ENCODE measurements at places on chromosomes 12 and 14.

DNA sequence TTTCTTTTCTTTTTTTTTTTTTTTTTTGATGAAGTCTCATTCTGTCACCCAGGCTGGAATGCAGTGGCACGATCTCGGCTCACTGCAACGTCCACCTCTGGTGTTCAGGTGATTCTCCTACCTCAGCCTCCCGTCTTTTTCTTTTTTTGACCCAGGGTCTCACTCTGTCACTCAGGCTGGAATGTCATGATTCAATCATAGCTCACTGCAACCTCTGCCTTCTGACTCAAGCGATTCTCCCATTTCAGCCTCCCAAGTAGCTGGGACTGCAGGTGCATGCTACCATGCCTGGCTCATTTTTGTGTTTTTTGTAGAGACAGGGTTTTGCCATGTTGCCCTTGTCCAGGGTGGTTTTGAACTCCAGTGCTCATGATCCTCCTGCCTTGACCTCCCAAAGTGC is 12.0 kb downstream of the FUT8 start:
- no peak for DNase-seq

DNA sequence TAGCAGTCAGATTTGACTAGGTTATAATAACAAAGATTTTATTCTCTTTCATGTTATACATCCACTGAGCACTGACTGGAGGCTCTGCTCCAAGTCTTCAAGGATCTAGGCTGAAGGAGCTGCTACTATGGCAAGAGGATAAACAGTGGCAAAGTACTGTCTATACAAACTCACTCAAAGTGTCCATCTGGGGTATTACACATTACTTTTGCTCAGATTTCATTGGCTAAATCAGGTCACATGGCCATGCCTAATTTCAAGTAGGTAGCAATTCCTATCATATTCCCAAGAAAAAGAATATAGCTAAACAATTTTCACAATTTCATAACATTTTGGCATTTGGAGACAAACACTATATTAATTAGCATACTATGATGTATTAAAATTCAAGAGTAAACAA is 40.9 kb downstream of the CDK17 start:
- DNase-seq, result no peak

DNA sequence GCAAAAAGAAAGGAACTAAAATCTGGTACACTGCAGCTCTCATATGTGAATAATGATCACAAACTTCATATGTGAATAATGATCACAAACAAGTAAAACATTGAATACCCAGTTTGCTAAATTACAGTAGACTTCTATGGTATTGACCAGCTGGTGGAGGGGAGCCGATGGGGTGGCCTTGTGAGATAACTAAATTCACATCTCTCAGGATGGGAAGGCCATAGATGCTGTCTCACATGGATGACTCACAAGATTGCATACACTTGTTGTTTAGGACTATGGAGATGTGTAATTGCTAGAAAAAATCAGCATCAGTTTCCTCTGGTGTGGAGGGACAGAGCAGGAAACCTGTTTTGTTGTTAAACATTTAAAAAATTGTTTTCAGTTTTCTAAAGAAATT is 49.2 kb downstream of the ACACB start:
- no peak for DNase-seq

DNA sequence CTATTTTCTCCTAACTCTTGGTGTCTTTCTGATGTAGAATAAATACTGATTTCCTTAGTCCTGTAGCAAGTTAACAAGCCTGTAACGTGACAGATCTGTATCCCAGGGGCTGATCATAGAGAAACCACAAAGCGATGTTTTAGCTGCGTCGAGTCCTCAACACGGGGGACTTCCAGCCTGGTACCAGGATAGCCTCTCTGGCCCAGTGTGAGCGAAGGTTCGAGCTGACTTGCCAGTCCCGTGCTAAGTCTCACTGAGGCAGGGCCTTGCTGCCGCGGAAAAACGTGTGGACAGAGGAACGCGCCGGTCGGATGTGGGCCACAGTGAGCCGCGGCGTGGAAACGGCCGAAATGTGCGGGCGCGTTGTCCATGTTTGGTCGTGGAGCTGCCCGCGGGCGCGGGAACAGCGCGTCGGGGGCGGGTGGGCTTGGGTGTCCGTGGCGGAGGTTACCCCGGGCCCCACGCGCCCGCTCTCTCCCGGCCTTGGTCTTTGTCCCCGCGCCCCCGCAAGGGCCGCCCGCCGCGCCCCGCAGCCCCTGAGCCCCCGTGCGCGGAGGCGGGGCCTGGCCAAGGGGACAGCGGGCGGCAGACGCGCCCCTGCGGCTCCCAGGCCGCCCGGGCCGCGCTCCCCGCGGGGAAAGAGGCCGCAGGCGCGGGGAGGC is 531 bp upstream of the EML1 start:
- DNase-seq, result no peak

DNA sequence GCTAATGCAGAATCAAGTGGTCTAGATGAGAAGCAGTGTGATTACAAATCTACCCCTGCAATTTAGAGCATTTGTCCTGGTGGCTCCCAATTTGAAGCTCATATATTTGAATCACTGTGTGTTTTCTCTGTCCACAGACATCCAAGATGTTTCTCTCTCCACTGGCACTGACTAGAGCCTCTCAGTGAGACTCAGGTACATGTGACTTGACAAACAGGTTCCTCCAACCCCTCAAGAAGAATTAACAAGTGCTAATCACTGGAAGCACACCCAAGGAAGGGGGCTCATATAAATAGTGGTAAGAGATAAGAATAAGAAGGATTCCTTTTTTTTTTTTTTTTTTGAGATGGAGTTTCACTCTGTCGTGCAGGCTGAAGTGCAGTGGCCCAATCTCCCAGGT is 20.5 kb downstream of the OR10G2 start:
- no peak for DNase-seq

DNA sequence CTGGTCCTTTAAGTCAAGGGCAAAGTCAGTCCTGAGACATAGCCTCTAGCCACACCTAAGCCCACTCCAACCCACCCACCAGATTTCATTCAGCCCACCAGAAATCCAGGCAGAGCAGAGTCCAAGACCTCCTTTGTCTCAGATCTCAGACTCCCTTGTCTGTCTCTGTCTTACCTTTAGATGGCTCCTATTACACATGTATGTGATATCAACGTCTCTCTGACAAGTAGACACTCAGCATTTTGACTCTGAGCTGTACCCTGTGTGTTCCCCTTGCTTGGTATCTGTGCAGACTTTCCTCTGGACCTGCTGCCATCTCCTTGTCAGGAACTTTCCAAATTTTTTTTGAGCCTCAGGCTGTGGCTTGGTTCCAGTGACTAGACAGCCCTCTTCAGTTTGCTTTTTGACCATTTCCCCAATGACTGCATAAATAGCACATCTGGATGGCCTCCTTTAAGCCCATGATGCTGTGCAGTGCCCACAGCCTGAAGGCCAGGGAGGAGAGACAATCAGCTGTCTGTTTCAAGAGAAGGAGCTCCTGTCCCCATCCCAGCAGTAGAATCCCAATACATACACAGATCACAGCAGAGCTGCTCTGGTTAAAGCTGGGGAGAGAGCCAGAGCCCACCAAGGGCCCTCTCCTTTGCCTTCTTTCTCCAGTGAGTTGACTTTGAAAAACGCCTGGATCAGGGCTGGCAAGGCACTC is 7.0 kb downstream of the POU6F1 start:
- DNase-seq, result no peak

GRCh38 chr14:75835156-75835725 is 146.6 kb downstream of the TGFB3 start:
- DNase-seq, result no peak

DNA sequence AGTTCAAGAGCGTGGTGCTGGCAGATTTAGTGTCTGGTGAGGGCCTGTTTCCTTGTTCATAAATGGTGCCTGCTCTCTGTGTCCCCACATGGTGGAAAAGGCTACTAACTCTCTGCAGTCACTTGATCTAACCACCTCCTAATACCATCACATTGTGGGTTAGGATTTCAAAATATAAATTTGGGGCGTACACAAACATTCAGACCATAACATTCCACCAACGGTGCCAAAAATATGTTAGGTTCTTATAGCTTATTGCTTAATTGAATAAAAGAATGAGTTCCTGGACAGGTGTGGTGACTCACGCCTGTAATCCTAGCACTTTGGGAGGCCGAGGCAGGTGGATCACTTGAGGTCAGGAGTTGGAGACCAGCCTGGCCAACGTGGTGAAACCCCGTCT is 3.4 kb upstream of the DYRK2 start:
- no peak for DNase-seq

DNA sequence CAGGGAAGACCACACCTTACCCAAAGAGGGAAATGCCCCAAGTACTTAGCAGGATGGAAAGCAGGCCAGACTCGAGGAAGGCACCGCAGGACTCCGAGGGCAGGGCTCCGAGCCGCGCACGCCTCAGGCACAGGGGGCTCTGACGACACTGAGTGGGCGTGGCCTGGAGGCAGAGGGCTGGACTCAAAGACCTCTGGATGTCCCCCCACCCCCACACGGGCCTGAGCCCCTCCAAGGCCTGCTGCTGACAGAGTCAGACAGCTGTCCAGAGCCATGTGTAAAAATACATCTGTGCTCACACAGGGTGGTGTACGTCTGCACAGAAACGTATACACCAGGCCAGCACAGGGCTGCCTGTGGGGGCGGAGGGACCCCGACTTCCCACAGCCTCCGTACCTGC is 1.4 kb downstream of the AKT1 start:
- DNase-seq, result peak; percentile 92

- peak; percentile 63 for DNase-seq
These were observed 107.9 kb downstream of the MYRFL start for GRCh38 chr12:69932676-69933552.

GRCh38 chr12:125192690-125193221 is 127.5 kb downstream of the AACS start:
- DNase-seq, result no peak

DNA sequence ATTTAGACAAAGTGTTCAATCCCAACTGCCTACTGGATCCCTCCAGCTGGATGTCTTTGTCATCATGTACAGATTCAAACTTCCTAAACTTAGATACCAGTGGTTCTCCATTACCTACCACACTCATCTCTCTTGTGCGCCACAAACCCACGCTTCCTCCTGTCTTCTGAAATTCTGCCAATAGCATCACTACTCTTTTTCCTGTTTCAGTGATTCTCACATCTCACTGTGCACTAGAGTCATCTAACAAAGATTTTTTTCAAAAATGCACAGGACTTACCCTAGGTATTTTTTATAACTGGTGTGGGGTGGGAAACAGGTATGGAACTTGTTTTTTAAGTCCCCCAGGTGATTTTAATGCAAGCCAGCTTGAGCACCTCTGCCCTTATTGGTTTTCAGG is 5.9 kb downstream of the PSMB5 start:
- DNase-seq, result no peak

DNA sequence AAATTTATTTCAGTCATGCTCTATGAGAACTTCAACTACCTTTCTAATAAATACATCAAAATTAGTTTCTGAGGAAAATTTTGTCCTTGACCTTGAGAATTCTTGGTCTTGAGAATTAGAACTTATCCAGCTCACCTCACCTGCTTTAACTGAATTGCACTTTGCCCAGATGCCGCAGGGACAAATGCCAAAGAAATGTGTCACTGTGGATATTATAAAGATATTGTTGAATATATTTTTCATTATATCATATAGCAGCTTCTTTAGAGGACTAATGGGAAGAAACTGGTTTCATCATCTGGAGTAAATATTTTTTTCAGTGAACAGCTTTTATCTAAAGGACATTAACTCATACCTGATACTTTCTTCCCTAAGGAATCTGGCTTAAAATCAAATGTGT is 54.1 kb downstream of the LRP6 start:
- DNase-seq, result no peak

DNA sequence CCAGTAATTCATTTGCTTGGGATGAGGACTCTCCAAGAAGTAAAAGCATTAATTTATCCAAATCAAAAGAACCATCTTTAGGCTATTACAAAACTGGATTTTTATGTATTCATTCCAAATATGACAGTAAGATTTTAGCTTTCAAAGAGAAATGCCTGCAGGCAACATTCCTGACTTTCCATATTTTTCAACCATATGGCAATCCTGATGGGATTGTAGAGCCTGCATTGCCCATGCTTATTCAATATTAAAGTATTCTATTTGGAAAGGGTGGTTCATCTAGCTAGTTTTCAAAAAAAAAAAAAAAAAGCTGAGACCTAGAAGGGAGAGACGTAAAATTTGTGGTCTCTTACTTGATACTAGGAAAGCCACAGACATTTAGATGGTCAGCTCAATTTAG is 1253.7 kb downstream of the LRFN5 start:
- DNase-seq, result no peak

DNA sequence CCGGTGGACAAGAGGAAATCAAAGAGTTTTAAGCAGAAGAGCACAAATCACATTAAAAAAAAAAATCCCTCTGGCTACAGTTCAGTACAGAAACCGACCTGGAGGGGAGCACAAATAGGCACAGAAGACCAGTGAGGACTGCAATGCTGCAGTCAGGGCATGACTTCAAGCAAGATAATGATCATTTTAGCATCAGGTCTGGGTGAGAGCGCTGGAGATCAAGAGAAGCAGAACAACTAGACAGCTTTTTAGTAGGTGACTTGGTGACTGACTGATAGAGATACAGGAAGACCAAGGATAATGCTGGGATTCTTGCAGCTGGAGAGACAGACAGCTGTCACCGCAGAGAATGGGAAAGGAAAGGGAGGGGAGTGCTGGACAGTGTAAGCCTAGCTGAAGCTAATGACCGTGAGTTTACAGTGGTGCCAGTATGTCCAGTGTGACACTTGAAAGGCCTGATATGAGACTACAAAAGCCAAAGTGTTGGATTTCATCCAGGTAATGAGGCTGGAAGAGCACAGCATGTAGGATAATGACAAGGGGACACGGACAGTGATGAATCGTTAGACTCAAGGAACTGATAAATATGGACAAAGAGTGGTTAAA is 5.6 kb downstream of the NFYB start:
- no peak for DNase-seq

DNA sequence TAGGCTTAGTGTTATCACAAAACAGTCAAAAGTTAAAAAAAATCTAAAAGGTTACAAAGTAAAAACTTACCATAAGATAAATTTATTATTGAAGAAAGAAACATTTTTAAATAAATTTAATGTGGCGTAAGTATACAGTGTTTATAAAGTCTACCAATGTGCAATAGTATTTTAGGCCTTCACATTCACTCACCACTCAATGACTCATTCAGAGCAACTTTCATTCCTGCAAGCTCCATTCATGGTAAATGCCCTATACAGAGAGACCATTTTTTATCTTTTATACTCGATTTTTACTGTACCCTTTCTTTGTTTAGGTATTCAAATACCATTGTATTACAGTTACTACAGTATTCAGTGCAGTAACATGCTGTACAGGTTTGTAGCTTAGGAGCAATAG is 124.5 kb downstream of the ANO4 start:
- DNase-seq, result no peak

GRCh38 chr12:104499668-104500332 is 43.1 kb downstream of the CHST11 start:
- DNase-seq, result no peak

- no peak for DNase-seq
These were observed 64.7 kb downstream of the TMCC3 start for GRCh38 chr12:94585626-94586025.

- no peak for DNase-seq
These were observed 151.1 kb downstream of the KIF26A start for GRCh38 chr14:104289507-104289906.

DNA sequence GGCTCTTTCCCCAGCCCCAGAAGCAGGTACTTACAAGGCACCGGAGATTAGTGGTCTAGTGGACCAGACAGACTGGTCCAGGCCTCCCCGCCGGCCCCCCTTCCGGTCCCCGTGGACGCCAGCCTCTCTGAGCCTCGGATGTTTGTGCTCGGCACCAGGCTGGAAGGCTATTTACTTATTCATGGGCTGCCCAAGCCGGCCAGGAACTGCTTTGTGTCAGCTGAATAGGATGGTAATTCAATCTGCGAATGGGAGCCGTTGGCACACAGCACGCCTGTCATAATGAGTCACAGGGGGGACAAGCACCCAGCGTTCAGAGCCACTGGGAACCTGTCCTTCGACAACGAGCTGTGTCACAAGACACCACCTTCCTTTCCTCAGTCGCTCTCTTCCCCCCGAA is 82.3 kb downstream of the RIMBP2 start:
- peak; percentile 73 for DNase-seq

Measured in H1 (cell line).